ENCODE measurements at places on chromosomes 16 and 17.

DNA sequence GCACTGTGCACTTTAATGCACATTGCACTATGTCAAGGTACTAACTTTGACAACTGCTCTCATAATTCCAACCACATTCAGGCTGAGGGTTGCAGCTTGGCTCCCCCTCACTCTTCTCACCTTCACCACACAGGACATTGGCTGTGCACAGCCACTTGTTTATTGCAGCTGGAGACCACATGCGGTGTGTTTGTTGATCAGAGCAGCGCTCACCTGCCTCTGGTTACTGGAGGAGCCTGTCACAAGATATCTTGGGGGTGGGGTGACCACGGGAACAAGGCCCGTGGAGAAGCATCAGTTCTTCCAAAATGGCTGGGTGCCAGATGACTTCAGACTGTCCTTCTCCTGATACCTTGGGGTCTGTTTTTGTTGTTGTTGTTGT lies 10.6 kb upstream of the CCL5 start:
- DNase-seq, result no peak

GRCh38 chr17:71760062-71760720 lies 360.6 kb upstream of the SOX9 start:
- no peak for DNase-seq

DNA sequence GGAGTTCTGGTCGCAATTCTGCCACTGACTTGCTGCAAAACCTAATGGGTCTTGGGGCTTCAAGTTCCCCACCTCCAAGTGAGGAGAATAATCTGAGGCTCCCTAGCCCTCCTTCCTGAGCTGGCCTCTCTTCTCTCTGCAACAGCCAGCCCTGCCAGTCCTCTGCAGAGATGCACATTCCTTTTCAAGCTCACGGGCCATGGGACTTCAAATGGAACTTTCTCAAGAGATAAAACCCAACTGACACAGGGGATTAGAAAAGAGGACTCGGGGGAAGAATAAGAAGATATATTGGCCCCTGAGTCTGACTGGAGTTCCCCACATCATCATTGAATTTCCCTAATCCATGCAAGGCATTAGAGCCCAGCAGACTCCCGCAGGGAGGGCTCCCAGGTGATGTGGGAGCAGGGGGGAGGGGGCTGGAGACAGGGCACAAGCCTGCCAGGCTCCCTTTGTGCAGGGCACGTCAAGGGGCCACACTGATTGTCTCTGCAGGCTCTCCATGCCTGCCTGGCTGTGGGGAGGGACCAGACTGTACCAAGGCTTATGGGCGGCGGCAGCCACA lies 131.0 kb downstream of the CCDC144A start:
- DNase-seq, result no peak

DNA sequence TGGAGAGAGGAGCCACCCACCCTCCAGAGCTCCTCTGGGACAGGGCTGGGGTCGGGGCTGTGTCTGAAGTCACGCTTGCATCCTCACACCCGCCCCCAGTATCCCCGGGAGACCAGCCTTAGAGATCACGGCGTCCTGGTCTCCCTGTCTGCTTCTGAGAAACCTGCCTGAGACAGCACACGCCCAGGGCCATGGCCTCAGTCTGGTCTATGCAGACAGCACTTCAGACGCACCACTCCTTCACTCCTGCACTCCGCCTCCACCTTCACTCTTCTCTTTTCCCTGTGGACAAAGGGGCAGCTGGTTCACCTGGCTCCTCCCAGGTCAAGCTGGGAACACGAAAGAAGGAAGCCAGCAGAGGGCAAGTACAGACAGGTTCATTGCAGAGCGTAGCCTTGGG lies 248.0 kb upstream of the GSE1 start:
- no peak for DNase-seq

GRCh38 chr17:17950347-17950746 lies 21.9 kb downstream of the TOM1L2 start:
- DNase-seq, result no peak

- DNase-seq, result no peak
Measured at GRCh38 chr17:27541301-27542023, 85.2 kb downstream of the KSR1 start.
